ENCODE measurements at places on chromosomes 13 and 19.
A peak's percentile ranks its signal among the peaks of the same experiment; 100 is the strongest.

GRCh38 chr19:8445488-8446001 lies 770 bp downstream of the HNRNPM start:
- peak; percentile 88 for DNase-seq

DNA sequence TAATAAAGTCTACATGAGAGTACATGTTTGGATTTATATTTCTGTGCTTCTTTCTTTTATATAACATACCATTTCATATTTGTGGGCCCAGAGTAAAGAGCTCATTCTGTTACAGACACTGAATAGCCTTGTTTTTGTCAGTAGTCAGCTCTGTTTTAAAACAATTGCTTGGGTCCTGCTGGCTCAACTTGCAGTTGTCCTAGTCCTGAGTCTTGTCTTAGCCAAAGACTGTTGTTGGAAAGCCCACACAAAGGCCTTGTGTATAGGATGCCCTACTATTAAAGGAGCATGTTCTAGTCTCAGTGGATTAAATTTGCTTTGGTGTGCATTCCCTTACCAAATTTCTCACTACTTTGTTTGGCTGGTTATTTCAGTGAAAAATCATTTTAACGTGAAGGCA lies 3.8 kb upstream of the KCNRG start:
- DNase-seq, result no peak

GRCh38 chr13:32431361-32431760 lies 3.4 kb upstream of the N4BP2L1 start:
- DNase-seq, result no peak

- DNase-seq, result no peak
These were observed 110.4 kb upstream of the KL start for GRCh38 chr13:32905864-32906180.

GRCh38 chr19:11560404-11561051 lies 1.5 kb upstream of the ELOF1 start:
- no peak for DNase-seq

GRCh38 chr19:56155124-56155687 lies 14.1 kb downstream of the ZNF444 start:
- DNase-seq, result no peak

DNA sequence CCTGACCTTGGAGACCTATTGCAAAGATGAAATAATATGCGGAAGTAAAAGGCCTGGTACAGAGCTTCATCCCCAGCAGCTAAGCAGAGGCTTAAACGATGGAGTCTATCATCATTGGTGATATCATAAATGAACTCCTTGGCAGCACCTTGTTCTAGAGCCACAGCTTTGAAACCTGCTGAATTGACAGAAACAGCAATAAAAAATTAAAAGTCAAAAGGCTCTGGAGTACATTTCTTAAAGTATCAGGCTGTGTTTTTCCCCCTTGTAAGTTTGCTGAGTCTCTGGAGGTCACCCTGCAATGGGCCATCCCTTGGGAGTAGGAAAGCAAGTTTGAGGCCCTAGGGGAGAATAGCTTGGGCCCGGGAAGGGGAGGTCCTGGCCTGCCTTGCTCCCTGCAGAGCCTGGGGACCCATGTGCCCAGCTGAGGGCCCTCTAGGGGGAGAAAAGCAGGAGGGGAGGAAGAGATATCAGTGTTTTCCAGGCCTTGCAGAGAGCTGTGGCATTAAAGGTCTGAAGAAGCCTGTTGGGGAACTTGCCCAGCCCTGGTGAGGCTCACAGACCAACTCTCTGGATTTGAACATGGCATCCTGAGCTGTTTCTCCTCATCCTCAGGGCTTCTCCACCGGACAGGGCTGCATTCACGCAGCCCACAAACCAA lies 416.1 kb downstream of the ZNF536 start:
- DNase-seq, result peak; percentile 5

DNA sequence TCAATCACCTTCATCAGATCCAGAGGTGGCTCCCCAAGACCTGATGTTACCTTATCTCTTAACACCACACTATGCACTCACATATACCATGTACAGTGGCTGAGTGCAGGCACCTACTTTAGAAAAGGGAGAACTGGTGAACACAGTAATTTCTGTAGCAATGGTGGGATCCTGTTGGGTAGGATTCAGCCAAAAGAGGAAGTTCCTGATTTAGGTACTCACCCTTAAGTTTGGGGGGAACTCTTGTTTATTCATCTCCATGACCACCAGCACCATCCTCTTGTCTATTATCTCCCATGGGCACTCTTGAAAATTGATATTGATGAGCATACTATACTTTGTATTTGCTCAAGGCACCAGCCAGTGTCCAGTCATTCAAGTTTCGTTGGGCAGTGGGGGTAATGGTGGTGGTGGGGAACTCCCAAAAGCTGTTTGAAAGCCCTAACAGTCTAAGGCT lies 324.4 kb downstream of the LMO7 start:
- DNase-seq, result no peak

DNA sequence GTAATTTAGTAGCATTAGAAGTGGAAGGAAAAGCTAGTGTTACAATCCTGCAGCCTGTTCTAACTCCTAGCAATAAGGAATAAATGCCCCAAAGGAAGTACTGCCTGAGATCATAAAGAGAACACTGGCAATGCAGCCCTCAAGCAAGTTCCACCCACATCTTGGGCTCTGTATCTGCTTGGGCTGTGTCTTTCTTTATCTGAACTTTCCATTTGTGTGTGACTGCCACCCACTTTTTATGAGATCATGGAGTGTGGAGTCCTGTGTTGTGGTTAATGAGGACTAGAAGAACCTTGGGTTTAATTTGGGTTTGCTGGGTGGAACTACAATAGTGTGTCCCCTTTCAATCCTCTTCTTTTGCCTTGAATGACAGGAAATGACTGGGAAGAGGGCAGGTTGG lies 38.2 kb downstream of the RFXAP start:
- no peak for DNase-seq

DNA sequence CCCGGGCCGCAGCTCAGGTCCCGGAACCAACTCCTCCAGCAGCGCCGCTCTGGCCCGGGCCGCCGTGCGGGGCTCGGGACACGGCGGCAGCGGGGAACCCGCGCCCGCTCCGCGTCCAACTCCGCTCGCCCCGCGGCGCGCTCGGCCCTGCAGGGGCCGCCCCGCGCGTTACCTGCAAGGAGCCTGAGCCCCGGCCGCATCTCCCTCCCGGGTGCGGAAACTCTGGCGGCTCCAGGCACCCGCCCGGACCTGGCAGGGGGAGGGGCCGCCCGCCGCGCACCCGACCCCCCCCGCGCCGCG lies at the start of gene TMTC4:
TSS of gene TMTC4 (minus strand) at position 224 of the 300 bp plus-strand sequence. CDS start 4,433 bp downstream, outside the sequence.
- DNase-seq, result no peak

- DNase-seq, result no peak
These were observed 14.1 kb upstream of the NDFIP2 start for GRCh38 chr13:79466872-79467271.

DNA sequence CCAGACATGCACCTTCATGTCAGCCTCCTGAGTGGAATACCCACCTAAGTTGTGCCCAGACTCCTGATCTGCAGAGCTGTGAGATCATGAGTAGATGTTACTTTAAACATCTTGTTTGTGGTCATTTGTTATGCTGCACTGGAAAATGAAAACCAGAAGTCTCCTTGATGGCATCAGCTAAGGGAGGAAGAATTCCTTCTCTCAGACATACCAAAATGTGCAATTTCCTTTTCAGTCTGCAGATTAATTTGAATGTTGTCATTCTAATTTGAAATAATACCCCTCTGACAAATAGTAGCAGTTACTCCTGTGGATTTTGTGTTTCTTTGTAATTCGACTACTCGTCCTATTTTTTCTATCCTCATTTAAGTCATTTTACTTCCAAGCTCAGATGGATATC lies 59.3 kb downstream of the ITGBL1 start:
- no peak for DNase-seq

DNA sequence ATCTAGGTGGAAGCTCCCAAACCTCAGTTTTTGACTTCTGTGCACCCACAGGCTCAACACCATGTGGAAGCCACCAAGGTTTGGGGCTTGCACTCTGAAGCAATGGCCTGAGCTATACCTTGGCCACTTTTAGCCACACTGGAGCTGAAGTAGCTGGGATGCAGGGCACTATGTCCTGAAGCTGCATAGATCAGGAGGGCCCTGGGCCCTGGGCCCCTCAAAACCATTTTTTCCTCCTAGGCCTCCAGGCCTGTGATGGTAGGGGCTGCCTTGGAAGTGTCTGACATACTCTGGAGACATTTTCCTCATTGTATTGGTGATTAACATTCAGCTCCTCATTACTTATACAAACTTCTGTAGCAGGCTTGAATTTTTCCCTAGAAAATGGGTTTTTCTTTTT lies 273.7 kb downstream of the FGF9 start:
- no peak for DNase-seq

- DNase-seq, result no peak
These were observed 475.9 kb upstream of the HTR2A start for GRCh38 chr13:47372751-47373150.

DNA sequence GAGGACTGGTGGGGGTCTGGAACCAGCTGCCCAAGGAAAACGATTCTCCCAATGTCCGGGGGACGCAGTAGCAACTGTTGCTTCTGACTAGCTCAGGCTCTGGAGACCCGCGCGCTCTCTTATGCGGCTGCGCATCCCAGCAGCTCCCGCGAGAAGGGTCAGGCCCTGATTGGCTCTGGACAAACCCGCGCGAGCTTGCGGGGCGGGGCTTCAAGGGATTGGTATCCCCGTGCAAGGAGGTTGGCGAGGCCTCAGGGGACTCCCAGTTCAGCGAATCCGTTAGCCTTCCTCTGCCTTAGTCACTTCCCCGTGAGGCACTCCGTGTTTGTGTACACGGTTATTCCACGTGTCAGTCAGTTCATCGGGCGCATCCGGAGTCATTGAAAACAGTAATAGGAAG lies 20.2 kb downstream of the SIGLECL1 start:
- peak; percentile 61 for DNase-seq

- no peak for DNase-seq
These were observed 236.8 kb downstream of the LMO7 start for GRCh38 chr13:75872980-75873379.

DNA sequence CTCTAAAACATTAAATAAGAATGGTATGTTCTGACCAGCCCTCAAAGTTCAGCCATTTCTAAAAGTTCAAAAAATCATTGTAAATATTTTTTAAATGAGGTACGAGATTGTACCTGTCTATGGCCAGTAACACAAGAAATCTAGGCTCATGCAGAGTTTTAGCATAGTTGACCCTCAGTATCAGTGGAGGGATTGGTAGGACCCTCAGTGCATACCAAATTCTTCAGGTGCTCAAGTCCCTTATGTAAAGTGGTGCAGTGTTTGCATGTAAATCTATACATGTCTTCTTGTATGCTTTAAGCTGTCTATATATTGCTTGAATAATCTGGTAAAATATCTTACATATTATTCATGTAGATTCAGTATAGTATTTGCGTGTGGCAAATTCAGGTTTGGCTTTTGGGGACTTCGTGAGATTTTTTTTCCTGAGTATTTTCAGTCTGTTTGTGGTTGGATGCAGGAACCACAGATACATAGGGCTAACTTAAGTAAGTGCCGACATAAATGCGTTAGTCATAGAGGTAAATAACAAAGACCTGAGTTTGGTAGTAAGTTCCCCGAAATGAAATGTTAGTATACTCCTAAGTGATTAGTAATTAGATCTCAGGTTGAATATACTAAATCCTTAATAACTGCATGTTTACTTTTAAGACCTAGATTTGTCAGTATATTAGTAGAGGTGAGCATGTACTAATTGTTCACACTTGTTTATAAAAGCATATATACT lies 7.8 kb downstream of the MIR17HG start:
- DNase-seq, result no peak

GRCh38 chr13:82739881-82740280 lies 1142.4 kb downstream of the SLITRK1 start:
- DNase-seq, result no peak

DNA sequence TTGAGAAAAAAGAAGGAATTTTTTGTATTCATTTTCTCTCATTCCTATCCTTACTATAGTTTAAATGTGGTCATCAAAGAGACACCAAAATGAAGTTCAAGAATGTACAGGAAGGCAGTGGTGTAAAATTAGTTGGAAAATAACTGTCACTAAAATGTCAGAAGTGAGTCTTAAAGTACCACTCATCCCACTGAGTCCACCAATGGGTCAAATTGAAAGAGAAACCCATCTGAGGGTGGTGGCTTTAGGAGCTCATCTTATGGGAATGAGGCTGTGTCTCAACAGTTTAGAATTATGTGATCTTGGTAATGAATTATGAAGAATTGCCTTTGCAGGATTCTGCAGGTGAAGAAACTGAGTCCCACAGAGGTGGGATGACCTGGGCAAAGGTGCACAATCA lies 403.5 kb downstream of the FGF9 start:
- DNase-seq, result no peak

DNA sequence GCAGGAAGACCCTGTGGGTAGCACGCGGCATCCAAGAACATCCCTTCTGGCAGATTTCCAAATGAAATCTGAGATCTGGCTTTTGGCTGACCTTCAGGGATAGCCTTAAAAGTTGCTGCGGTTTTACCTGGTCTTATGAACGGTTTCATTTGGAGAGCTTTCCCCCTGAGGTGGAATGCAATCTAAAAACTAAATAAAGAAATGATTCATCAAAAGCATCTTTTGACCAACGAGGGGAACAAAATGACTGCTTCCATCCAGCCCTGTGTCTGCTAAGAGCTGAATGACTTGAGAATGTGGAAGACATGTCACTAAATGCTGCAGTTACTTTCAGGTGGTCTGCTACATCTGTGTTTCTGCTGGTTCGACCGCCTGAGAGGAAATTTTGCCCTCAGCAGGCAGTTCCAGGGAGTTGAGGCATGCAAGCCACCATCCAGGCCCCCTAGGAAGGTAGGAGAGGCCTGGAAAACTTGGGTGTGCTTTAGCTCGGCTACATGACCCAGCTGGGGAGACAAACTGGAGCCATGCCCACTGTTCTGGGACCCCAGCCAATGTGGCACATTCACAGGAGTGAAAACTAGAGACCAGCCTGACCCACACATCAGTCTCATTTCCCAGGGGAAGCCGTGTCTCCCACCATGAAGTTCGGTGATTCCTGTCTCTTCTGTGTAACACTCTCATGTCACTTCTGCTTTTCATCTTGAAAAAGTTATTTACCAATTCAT lies 175.1 kb upstream of the KL start:
- DNase-seq, result no peak

- no peak for DNase-seq
These were observed 53.3 kb downstream of the NHLRC3 start for GRCh38 chr13:39091586-39091985.

DNA sequence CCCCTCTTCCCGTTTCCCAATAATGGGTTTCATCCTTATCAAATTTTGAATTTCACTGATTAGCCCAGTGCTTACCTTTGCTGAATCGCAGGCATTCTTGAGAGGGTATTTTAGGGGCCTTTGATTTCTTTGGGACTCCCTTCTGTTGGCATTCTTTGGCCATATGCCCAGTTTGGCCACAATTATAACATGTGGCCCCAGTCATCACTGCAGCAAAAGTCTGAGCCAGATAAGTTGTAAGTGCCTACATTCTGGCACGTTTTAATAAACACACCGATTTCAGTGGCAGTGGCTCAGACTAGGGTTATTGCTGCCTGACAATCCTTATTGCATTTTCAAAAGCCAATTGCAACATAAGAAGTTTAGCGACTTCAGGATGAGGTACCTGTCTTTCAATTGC lies 41.4 kb downstream of the ZNF726 start:
- DNase-seq, result no peak

- no peak for DNase-seq
These were observed 23.7 kb upstream of the SHISA2 start for GRCh38 chr13:26075498-26075897.

- DNase-seq, result no peak
These were observed 93.4 kb upstream of the EDNRB start for GRCh38 chr13:78012046-78012445.

- DNase-seq, result no peak
These were observed 256.1 kb downstream of the SLITRK6 start for GRCh38 chr13:85543144-85543543.

Measured in lower leg skin (tissue), 4 donors.